ENCODE measurements at places on chromosomes 7 and 10.

DNA sequence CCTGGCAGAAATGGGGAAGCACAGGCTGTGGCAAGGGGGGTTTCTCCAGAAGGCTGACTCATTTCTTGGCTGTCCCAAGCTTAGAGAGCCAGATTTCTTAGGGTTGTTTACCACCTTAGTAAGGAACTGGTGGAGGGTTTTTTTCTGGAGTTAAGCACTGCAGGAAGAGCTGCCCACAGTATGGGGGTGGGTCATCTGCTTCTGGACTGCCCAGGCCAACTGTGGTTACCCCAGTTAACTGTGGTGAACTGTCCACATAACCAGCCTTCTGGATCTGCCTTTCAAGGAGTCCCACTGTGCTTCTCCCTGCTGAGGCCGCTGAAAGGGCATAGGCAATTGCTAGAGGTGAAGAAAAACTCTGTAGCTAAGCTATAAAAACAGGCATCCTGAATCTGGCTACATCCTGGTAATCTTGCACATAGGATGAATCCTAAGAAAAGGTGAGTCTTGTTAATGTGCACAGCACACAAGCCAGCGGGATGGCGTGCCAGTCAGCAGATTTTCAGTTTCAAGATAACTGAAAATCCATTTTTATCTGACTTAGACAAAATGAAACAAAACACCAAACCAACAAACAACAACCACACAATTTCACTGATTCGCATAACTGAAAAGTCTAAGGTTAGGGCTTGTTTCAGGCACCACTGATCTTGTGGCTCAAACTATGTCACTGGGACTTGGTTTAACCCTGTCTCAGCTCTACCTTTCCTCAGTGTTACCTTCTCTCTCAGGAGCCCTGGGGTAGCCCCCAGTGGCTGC is 21.6 kb upstream of the TSPAN33 start:
- DNase-seq = peak; percentile 42

GRCh38 chr7:35828817-35829216 is 28.0 kb downstream of the SEPTIN7 start:
- no peak for DNase-seq

DNA sequence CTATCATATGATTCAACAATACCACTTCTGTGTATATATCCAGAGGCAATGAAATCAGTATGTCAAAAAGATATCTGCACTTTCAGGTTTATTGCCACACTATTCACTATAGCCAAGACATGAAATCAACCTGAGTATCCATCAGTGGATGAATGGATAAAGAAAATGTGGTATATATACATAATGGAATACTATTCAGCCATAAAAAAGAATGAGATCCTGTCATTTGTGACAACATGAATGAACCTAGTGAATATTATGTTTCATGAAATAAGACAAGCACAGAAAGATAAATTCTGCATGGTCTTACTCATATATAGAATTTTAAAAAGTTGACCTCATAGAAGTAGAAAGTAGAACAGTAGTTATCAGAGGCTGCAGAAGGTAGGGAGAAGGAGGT is 281.1 kb downstream of the BAMBI start:
- no peak for DNase-seq

- peak; percentile 5 for DNase-seq
These were observed 100.5 kb upstream of the SDK1 start for GRCh38 chr7:3200504-3200903.

DNA sequence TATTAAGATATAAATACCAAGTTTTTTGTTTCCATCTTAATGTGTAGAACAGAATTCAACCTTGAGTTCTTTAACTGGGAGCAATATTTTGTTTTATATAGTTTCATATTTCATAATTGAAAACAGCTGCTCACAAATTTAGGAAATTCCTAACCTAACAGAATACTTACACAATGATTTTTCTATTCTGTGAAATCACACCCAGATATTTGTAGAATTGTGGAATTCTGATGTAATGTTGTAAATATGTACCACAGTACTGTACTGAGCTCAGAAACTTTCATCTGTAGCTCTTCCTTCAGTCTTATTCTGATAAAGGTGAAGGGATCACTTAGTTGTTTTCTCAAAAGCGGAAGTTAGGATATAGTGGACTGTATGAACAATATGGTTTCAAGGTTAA is 143.4 kb upstream of the GLI3 start:
- DNase-seq = no peak

All from stimulated activated CD4-positive, alpha-beta T cell treated with anti-CD3 and anti-CD28 coated beads, Interleukin-1b, Interleukin-23, amount 100 ng/mL, for 48 hours (primary cell).